ENCODE measurements at places on chromosomes 1 and 21. TPM values are rescaled to one million over a fixed set of nuclear protein-coding genes. Genes with fewer than 3 reads are reported as not detected.

UBL4B gene
- total RNA-seq, result not detected

C4BPA gene
- not detected for total RNA-seq

FABP3 gene
- total RNA-seq, result not detected

S100A7 gene
- total RNA-seq, result not detected

C8B gene
- not detected for total RNA-seq

NCF2 gene
- total RNA-seq, result 12.9 TPM

PTGFR gene
- total RNA-seq, result not detected

PLCH2 gene
- total RNA-seq, result 19.6 TPM

FASLG gene
- 0.60 TPM for total RNA-seq

CCDC30 gene
- 2.4 TPM for total RNA-seq

RGS13 gene
- not detected for total RNA-seq

SHE gene
- total RNA-seq, result not detected

FAM167B gene
- 0.58 TPM for total RNA-seq

KRTAP21-2 gene
- not detected for total RNA-seq

FHAD1 gene
- 0.46 TPM for total RNA-seq

ANKRD65 gene
- not detected for total RNA-seq

S100A10 gene
- total RNA-seq, result 489 TPM

MYBPH gene
- not detected for total RNA-seq

SEC16B gene
- total RNA-seq, result not detected

DNM3 gene
- 1.7 TPM for total RNA-seq

NUDT4B gene
- total RNA-seq, result 0.38 TPM

SRRM1 gene
- 164 TPM for total RNA-seq

GJA5 gene
- total RNA-seq, result not detected

C1orf116 gene
- total RNA-seq, result not detected

DYNLT5 gene
- total RNA-seq, result not detected

SLAMF8 gene
- total RNA-seq, result 0.60 TPM

LRRC3 gene
- total RNA-seq, result 4.2 TPM

SLC26A9 gene
- total RNA-seq, result not detected

MAN1C1 gene
- 40.9 TPM for total RNA-seq

SYT2 gene
- not detected for total RNA-seq

IVL gene
- total RNA-seq, result not detected

IL22RA1 gene
- total RNA-seq, result not detected

FNDC5 gene
- total RNA-seq, result not detected

CCSAP gene
- total RNA-seq, result 8.9 TPM

CELA2A gene
- total RNA-seq, result not detected

FGR gene
- total RNA-seq, result 0.24 TPM

GBP6 gene
- total RNA-seq, result 0.40 TPM

PRAMEF26 gene
- total RNA-seq, result not detected

GUCA2B gene
- total RNA-seq, result not detected

RNU1-2 gene
- total RNA-seq, result 2,872 TPM

DNAJC28 gene
- 0.63 TPM for total RNA-seq

HSD17B7 gene
- total RNA-seq, result 27.5 TPM

ELAVL4 gene
- total RNA-seq, result not detected

NTMT2 gene
- not detected for total RNA-seq

CDC14A gene
- total RNA-seq, result 49.0 TPM

SPRR4 gene
- not detected for total RNA-seq

LCE1D gene
- total RNA-seq, result not detected

BRDT gene
- total RNA-seq, result not detected

ADCY10 gene
- not detected for total RNA-seq

DNAI4 gene
- total RNA-seq, result 2.2 TPM

FAM151A gene
- not detected for total RNA-seq

SIPA1L2 gene
- total RNA-seq, result 0.35 TPM

RPTN gene
- total RNA-seq, result not detected

Data from activated naive CD4-positive, alpha-beta T cell treated with anti-CD3 and anti-CD28 coated beads, Interleukin-2, amount 10 ng/mL, durations not matched to agents 5 hours and 36 hours (primary cell).